ENCODE measurements at places on chromosomes 6 and 20.
A peak's percentile ranks its signal among the peaks of the same experiment; 100 is the strongest.

DNA sequence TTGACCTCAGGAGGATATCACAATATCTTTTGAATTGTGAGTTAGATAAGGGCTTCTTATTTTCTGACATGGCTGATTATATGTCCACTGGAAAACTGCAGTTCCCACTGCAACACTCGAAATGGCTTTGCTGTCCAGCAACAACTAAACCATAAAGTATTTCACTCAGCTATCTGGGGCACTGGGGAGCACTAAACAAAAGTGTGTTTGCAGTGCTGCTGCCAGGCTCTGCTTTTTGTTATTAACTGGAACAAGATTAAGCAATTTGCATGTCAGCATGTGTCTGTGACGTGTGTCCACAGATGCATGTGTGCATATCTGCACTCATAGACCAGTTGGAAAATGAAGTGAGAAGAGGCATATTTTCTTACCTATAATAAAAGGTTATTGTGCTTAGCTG, 107.8 kb upstream of the CCN2 start:
- DNase-seq: no peak

DNA sequence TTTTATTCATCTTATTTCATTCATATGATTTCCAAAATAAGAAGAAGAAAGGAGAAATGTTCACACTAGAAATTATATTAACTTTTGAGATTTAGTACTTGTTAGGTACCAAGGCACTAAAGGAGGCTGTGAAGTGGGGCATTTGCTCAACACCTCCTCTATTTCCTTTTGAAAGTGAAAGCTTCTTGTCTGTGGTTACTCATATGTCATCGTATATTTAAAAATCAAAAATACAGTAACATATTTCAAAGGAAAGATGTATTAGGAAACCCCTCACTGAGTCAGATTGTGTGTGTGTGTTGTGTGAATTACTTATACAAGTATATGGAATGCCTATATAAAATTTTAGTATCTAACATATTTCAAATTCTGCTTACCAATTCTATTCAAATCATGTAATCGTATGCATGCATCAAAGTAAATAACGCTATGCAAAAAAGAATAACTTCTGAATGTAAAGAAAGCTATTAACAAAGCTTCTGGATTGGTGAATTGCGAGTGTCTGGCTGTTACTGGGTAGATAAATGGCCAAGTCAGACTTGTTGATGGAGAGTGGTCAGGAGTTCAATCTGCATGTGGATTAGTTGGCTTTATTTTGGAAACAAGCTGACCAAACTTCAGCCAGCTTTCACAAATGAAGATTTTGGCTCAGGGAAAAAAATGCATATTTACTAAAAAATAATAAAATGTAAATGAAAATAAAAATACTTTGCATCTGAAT, 70.9 kb downstream of the PACRG start:
- DNase-seq: no peak

DNA sequence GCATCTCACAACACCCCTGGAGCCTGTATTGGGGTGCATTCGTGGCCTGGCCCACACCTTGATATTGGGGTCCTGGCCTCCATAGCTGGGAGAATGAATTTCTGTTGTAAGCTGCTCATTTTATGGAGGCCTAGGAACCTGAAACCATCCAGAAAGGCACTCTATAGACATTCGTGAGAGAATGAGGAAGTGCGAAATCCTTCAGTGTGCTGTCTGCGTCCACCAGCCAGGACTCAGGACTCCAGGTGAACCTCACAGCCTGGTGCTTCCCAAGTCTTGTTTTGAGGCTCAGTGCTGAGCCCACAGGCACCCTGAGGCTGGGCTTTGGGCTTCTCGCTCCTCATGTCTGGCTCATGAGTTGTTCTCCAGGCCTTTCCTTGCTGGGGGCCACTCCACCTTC, 11.9 kb upstream of the RBBP8NL start:
- no peak for DNase-seq

- no peak for DNase-seq
These were observed 3.4 kb downstream of the LINC00237 start for GRCh38 chr20:21102603-21103311.

GRCh38 chr20:15618110-15618509, 955.1 kb downstream of the KIF16B start:
- DNase-seq: no peak

DNA sequence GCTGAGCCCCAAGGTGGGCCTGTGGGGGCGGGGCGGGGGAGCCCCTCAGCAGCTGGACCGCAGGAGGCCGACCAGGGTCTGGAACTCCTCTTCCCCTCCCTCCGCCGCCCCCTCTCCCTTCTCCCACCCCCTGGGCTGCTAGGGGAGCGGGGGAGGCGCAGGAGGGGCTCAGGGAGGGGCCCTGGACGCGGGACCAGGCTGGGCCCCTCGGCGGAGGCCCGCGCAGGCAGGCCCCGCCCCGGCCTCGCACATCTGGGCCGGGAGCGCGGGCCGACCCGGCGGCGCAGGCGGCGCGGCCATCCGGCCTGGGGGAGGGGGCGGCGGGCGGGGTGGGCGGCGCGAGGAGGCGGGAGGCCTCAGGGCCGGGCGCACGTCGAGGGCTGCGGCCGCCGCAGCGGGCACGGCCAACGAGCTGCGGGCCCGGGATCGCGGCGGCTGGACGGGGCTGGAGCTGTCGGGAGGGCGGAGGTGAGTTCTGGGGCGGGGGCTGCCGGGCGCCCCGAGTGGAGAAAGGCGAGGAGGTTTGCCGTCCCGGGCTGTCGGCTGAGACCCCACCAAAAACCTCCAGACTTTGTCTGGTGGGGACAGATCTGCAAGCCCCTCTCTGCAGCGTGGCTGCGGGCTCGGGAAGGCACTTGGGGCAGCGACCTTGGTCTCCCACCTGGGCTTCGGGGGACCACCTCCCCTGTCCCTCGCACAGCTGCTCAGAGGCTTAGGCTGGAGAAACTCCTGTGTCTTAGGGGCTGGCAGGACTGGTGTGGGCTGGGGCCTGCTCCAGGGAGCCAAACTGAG, at the start of gene HSPA12B:
Gene HSPA12B (plus strand): TSS at position 359 of the 792 bp plus-strand sequence. CDS start 5,990 bp downstream, outside the sequence.
- DNase-seq: no peak

DNA sequence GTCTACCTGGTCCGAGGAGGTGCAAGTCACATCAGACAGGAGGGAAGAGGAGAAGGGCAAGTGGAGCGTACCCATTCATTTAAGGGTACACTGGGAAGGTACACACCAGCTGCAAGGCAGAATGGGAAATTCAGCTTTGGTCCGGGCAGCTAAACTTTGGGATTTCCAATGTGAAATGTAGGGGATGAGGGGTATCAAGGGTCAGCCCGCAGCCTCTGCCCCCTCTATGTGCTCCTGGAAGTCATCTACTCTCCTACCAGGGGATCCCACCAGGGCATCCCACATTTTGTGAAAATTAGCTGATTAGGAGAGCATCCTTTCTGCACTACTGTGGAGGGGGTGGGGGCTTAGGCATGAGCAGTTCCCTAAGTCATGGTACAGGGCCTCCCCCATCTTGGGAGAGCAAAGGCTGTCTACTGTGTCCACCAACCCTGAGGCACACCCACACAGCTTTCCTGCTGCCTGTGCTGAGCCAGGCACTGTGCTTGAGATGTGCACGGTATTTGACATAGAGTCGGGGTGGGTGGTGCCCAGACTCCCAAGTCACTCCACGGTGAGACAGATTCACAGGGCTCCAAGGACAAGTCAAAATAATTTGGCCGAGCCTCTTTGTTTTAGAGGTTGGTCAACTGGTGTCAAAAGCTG, 189.1 kb upstream of the SULF2 start:
- no peak for DNase-seq

DNA sequence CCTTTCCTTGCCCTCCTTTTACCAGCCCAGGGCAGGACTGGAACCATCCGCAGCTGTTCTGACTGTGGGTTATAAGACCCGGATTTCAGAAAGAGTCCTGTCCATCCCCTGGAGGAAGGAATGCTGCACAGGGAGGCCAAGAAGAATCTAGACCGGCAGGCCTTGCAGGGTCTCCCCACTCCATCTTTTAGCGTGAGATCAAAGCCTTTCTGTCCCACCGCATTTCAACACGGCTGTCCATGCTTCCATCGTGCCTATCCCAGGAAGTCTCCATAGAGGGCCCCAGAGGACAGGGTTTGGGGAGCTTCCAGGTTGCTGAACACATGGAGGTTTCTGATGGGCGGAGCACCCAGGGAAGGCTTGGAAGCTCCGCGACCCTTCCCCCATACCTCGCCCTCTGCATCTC, 79.3 kb upstream of the AGPAT4 start:
- no peak for DNase-seq

- DNase-seq: no peak
These were observed 4.1 kb upstream of the BPHL start for GRCh38 chr6:3114377-3114776.

GRCh38 chr6:163793011-163793983, 378.8 kb downstream of the QKI start:
- DNase-seq: no peak

DNA sequence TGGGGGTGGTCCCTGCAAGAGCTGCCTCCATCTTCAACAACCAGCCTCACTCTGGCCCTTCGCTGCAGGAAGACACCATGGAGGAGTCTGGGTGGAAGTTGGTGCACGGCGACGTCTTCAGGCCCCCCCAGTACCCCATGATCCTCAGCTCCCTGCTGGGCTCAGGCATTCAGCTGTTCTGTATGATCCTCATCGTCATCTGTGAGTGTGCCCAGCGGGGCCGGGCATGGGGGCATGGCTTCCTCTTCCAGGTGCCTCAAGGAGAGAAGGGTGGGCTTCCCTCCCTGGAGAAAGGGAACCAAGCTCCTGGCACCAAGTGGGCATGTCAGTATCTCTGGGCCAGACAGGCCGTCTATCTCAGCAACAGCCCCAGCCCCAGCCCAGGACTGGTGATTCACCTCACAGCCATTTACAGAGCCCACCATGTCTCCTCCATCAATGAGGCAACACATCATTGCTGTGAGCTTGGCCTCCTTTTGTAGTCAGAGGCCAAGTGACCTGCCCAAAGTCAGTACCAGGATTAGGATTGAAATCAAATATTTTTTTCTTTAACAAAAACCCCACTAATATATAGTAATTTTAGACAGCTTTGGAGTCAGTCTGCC, 40.2 kb downstream of the TM9SF4 start:
- DNase-seq: no peak

DNA sequence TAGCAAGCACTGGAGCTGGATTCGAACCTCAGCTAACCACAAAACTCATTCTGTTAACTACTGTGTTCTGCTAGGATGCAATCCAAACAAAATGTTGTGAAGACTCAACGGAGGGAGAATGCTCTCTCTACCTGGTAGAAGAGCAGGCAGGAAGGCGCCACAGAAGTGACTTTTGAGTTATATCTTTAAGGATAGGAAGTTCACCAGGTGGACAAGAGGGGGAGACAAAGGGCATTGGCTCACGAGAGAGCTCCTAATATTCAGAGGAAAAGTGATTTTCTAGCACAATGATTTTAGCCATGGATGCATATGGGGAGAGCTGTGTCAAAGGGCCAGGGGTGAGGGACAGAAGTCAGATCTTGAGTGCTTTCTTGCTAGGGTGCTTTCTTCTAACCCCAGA, 108.4 kb upstream of the MAFB start:
- no peak for DNase-seq

DNA sequence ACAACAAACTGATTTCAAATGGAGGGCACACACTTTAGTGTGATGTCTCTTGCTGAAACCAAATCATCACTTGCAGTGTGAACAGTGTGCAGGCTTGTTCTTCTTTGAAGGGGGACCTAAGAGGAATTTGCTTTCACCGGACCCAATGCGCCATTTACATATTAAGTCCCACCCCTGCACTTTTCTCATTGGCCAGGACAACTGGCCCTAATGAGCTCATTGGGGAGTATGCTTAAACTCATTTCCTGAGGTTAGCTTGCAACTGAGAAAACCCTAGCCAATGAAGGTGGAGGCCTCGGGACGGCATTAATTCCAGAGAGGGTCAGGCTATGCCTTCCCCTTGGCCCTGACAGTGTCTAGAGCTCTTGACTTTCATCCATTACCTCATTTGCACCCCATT, 58.7 kb downstream of the VEGFA start:
- DNase-seq: no peak

DNA sequence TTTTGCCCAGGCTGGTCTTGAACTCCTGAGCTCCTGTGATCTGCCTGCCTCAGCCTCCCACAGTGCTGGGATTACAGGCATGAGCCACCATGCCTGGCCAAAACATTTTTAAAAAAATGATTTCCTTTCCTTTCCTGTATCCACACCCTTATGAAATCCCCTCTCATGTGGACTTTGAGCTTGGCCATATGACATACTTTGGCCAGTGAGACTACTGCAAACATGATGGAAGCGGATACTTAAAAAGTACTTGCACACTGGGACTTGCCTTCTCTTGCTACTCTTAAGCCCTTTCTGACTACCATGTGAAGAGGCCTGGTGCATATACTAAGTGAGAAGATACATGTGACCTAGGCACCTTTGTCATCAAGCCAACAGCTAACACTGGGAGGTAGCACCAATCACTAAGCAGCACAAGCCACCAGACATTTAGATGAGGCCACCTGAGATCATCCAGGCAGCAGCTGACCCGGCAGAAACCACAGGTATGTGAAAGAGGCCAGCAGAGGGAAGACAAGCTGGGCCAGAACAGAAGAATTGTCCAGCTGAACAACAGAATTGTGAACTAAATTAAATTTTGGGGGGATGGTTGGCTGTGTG, 78.5 kb upstream of the HDAC2 start:
- no peak for DNase-seq

- DNase-seq: no peak
These were observed 3.6 kb upstream of the SLC12A5 start for GRCh38 chr20:46025376-46025783.

- no peak for DNase-seq
These were observed 9.1 kb upstream of the ANKRD60 start for GRCh38 chr20:58237318-58238132.

GRCh38 chr6:121531658-121532169, 96.3 kb downstream of the GJA1 start:
- DNase-seq: no peak

GRCh38 chr6:2706558-2706957, 44.2 kb downstream of the MYLK4 start:
- no peak for DNase-seq

GRCh38 chr20:24917056-24917455, 32.0 kb upstream of the CST7 start:
- DNase-seq: no peak

GRCh38 chr20:34791289-34792020, 34.0 kb downstream of the NCOA6 start:
- peak; percentile 10 for DNase-seq

- DNase-seq: no peak
These were observed 219.0 kb downstream of the BMP7 start for GRCh38 chr20:57047281-57048026.

GRCh38 chr6:149454346-149454848, 30.4 kb downstream of the ZC3H12D start:
- DNase-seq: peak; percentile 43

GRCh38 chr6:137964876-137965275, 97.8 kb downstream of the TNFAIP3 start:
- DNase-seq: no peak

DNA sequence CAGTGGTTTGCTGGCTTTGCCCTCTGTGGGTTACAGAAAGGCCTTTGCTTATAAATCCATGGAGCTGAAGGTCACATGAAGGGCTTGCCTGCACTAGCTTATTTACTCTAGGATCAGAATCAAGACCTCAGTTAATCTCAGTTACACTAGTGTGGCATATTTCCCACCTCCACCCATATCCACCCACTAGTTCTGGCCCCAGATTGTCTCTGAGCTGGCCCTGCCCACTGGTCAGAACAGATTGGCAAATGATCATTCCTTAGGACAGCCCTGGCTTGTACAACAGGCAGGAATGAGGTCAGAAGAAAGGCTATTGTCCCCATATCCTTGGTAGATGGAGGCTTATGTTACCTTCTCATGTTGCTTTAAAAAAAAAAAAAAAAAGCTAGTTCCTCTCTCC, 33.3 kb upstream of the SASH1 start:
- no peak for DNase-seq

- DNase-seq: no peak
These were observed 79.5 kb downstream of the AK9 start for GRCh38 chr6:109611502-109611901.

GRCh38 chr20:62567246-62568044, 74.9 kb upstream of the SLCO4A1 start:
- no peak for DNase-seq
